Small intestine (tissue), 16 donors: ENCODE measurements at places on chromosomes 2 and 18. TPM values are rescaled to one million over a fixed set of nuclear protein-coding genes. Genes with fewer than 3 reads are reported as not detected.

DNA sequence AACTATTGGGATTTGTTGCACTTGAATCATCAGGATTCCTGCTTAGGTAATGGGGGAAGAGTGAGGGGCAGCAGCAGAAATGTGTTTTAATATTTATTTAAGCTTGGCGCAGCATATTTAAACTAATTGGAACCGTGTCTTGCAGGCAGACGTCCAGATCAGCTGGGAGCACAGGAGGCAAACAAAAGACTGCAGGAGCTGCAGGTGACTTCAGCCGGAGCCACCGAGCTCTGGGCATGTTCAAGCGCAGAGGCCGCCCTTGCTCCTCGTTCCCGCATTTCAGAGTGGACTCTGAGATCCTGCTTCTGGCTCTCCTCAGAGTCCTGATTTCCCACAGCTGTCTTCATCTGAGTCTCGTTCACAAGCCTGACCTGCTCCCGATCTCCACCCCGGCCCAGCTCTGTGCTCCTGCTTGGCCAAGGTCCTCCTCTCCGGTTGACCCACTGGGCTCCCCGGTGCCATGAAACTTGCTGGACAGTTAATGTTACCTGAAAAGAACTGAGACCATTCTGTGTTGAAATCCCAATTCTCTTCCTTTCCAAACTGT lies 475.5 kb downstream of the SOX11 start:
- H3K4me3 ChIP-seq, result no peak overlapping the region
- H3K27me3 ChIP-seq, result no peaks in the 10 kb centered on the region
- H3K27ac ChIP-seq, result no peak overlapping the region
- H3K4me1 ChIP-seq, result no peaks in the 10 kb centered on the region

DNA sequence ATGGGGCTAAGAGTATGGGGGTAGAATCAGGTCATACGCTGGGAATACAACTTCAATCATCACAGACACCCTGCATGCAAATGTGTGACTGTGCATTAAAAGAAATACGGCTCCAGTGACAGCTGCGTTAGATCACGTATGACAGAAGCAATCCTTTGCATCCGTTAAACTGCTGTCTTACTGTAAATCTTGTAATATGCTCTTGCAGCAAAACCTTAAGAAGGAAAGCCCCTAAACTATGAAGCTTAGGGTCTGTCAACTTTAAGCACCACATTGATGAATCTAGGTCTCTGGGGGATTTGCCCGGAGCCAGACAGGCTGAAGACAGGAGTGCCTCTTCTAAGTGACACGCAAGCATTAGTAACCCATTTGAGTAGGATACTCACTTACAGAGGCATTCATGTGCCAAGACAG lies 84.7 kb upstream of the EML6 start:
- no peaks in the 10 kb centered on the region for H3K27me3 ChIP-seq
- H3K4me1 ChIP-seq, result peaks cover 3% of the 10 kb centered on the region
- no peak for DNase-seq
- H3K36me3 ChIP-seq, result peaks cover 40% of the 10 kb centered on the region
- H3K27ac ChIP-seq, result peak overlapping the region; percentile 7

DNA sequence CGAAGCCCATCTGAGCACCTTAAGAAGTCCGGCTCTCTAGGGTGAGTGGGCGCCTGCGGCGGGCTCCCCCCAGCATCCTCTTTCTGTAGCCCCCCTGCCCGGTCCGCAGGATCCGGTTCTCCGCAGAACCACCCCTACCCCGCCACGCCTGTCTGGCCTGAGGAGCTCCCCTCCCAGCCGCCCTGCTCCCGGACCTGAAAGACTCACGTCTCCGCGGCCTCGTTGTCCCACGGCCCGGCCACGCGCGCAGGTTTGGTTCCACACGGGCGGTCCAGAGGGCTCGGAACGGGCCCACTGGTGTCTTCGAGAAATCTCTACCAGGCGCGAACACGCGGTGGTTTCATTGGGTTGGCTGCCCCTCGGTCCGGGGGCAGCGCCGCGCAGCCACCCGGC lies 237 bp downstream of the SLC39A6 start:
- H3K36me3 ChIP-seq, result no peaks in the 10 kb centered on the region
- no peak for DNase-seq
- peak overlapping the region; percentile 78 for H3K4me3 ChIP-seq
- H3K27ac ChIP-seq, result peak overlapping the region; percentile 96

- no peak for DNase-seq
- H3K27ac ChIP-seq, result no peak overlapping the region
- no peaks in the 10 kb centered on the region for H3K4me1 ChIP-seq
- H3K4me3 ChIP-seq, result no peak overlapping the region
- H3K36me3 ChIP-seq, result peaks cover 12% of the 10 kb centered on the region
Measured at GRCh38 chr2:61367177-61367576, 103.7 kb downstream of the USP34 start.

- H3K27me3 ChIP-seq, result no peaks in the 10 kb centered on the region
- peaks cover 34% of the 10 kb centered on the region for H3K4me1 ChIP-seq
- peak; percentile 77 for DNase-seq
- no peaks in the 10 kb centered on the region for H3K36me3 ChIP-seq
Measured at GRCh38 chr2:207939342-207940108, 85.8 kb downstream of the PLEKHM3 start.

DNA sequence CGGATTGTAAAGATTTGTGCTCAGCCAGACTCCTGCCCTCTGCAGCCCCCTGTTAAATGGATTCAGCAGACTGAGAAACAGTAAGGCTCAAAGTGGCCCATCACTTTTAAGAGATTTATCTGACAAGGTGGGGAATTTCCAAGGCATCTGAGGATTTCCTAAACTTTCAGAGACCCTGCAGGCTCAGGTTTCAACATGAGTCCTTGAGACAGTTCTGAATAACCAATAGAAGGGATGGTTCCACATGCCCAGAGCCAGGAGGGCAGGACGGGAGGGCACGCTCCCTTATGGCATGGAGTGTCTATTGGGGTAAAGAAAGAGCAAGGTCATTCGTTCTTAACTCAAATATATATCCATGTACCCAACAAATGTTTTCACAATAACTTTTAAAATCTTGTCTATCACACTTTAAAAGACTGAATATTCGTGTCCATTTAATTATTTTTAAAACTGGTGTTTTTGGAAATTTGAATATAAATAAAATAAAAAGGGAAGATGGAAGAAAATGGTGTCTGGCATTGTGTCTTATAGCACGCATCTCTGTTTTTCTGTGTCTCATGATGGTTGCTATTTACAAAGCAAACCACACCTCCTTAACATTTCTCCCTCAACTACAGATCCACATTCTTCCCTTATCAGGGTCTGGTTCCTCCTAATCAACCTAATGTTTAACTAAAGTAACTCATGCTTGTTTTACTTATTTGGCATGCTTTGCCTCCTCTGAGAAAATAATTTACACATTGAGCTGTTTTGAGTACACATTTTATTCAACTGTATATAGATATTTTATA lies 56.0 kb upstream of the DSG1 start:
- H3K36me3 ChIP-seq, result no peaks in the 10 kb centered on the region
- no peaks in the 10 kb centered on the region for H3K27me3 ChIP-seq
- no peak overlapping the region for H3K27ac ChIP-seq
- no peaks in the 10 kb centered on the region for H3K4me1 ChIP-seq
- peak; percentile 69 for DNase-seq

- no peaks in the 10 kb centered on the region for H3K36me3 ChIP-seq
- H3K4me3 ChIP-seq, result no peak overlapping the region
- H3K27me3 ChIP-seq, result no peaks in the 10 kb centered on the region
- H3K27ac ChIP-seq, result no peak overlapping the region
Measured at GRCh38 chr2:45256867-45257641, 247.8 kb upstream of the SIX2 start.

The ALPG gene
- polyA plus RNA-seq, result not detected
